Activated CD8-positive, alpha-beta memory T cell treated with anti-CD3 and anti-CD28 coated beads for 36 hours (primary cell): ENCODE measurements at places on chromosomes 6 and 20. TPM values are rescaled to one million over a fixed set of nuclear protein-coding genes. Genes with fewer than 3 reads are reported as not detected.

The GLP1R gene
- total RNA-seq: 0.15 TPM

The VIP gene
- total RNA-seq: not detected

The BFSP1 gene
- 0.38 TPM for total RNA-seq

The SLA2 gene
- 62.9 TPM for total RNA-seq

The PRND gene
- total RNA-seq: not detected

The TSHZ2 gene
- 0.76 TPM for total RNA-seq

The BICRAL gene
- total RNA-seq: 12.1 TPM

The SASH1 gene
- total RNA-seq: 1.2 TPM

The DSN1 gene
- 22.3 TPM for total RNA-seq

The LAMA2 gene
- total RNA-seq: 0.72 TPM

The POLR3F gene
- 16.6 TPM for total RNA-seq

The CLVS2 gene
- total RNA-seq: not detected

The CTCFL gene
- not detected for total RNA-seq

The EDEM2 gene
- total RNA-seq: 18.8 TPM

The STMND1 gene
- total RNA-seq: not detected

The SIRPB1 gene
- 1.2 TPM for total RNA-seq

The OR2J3 gene
- total RNA-seq: not detected

The CCN5 gene
- not detected for total RNA-seq

The OR2B6 gene
- total RNA-seq: not detected

The KCNQ5 gene
- total RNA-seq: 12.3 TPM

The LY6G6C gene
- total RNA-seq: not detected

The TRIM15 gene
- total RNA-seq: not detected

The LY6G6F gene
- total RNA-seq: not detected

The GTF3C6 gene
- 140 TPM for total RNA-seq

The MOG gene
- not detected for total RNA-seq

The GINM1 gene
- 19.8 TPM for total RNA-seq

The RSPO4 gene
- not detected for total RNA-seq

The CDYL gene
- 35.6 TPM for total RNA-seq

The B3GALT4 gene
- 3.2 TPM for total RNA-seq

The HLA-DQA2 gene
- total RNA-seq: 0.55 TPM

The OR2H2 gene
- not detected for total RNA-seq

The SPATS1 gene
- total RNA-seq: not detected

The WFDC2 gene
- not detected for total RNA-seq
